GM23248 (cell line): ENCODE measurements at places on chromosomes 12 and 14. TPM values are rescaled to one million over a fixed set of nuclear protein-coding genes. Genes with fewer than 3 reads are reported as not detected.

- no peak overlapping the region for H3K4me3 ChIP-seq
- no peak for DNase-seq
- peaks cover 33% of the 10 kb centered on the region for H3K4me1 ChIP-seq
- no peaks in the 10 kb centered on the region for H3K36me3 ChIP-seq
These were observed 46.7 kb upstream of the EVL start for GRCh38 chr14:100018482-100018881.

DNA sequence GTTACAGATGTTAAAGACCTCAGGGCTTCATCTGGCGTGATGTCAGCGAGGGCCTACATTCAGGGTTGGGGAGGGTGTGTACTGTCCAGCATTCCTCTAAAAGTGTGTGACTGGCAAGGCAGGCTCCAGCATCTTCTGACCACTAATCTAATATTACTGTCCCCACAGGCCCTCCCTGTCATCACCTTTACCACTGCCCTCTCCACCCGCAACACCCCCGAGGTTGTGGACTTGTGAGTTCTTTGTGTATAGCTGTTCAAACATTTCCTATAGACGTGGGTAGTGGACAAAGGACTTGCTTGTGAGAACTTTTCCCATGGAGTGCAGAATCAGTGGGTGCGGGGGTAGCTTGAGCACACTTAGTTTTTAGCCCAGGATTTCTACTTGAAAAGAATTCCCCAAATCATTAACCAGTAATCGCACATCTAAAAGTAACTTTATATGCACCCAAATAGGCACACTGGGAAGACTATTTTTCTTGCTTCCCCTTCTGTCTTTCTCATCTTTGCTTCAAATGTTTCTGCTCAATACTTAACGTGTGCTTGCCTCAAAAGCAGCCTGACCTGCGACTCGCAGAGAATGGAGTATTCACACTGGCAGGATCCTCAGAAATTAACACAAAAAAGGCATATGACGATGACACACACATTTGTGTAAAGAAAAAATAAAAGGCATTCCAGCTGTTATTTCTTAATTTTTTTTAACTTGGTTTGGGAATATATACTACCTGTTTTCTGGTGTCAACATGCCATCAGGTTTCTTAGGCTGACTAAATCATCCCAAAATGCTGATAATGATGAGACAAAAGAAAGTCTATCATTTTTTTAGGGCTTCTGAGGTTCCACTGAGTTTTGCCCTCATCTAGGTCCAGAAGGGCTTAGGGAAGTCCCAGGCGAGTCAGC lies 158.4 kb upstream of the HIF1A start:
- no peaks in the 10 kb centered on the region for H3K36me3 ChIP-seq
- peak overlapping the region; percentile 22 for H3K4me3 ChIP-seq
- H3K27me3 ChIP-seq: no peaks in the 10 kb centered on the region
- H3K4me1 ChIP-seq: peaks cover 66% of the 10 kb centered on the region
- peak; percentile 43 for DNase-seq

ATP23 gene
- 8.0 and 14.8 TPM in 2 replicates for total RNA-seq

- H3K27ac ChIP-seq: no peak overlapping the region
- peak; percentile 40 for DNase-seq
- H3K36me3 ChIP-seq: no peaks in the 10 kb centered on the region
- no peaks in the 10 kb centered on the region for H3K27me3 ChIP-seq
- H3K4me1 ChIP-seq: peaks cover 13% of the 10 kb centered on the region
- H3K4me3 ChIP-seq: no peak overlapping the region
These were observed 6.7 kb downstream of the HOXC5 start for GRCh38 chr12:54039417-54040147.

CCDC92 gene
- total RNA-seq: 13.2 and 20.3 TPM in 2 replicates

DNA sequence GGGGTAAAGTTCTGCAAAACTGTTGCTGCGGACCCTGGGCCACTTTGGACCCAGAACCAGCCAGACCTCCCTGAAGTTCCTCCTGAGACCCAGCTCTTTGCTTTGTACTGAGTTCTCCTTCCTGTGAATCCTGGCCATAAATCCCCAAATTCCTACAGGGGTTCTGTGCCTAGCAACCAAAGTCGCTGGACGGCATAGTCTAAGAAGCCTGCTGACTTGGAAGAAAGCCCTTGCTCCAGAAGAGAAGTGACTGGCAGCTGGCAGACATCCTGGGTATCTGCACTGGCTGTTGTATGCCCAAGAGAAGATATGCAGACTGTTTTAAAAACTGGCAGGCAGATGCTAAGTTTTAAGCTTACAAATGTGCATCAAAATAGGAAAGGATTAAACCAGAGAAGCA lies 99.9 kb upstream of the SLC24A4 start:
- no peak overlapping the region for H3K27ac ChIP-seq
- H3K27me3 ChIP-seq: peaks cover 30% of the 10 kb centered on the region
- peaks cover 5% of the 10 kb centered on the region; the same call in 1 of the 2 replicates for H3K4me1 ChIP-seq
- DNase-seq: no peak

GRCh38 chr14:77965919-77966435 lies 166.1 kb downstream of the ADCK1 start:
- no peak overlapping the region for H3K27ac ChIP-seq
- H3K27me3 ChIP-seq: peaks cover 39% of the 10 kb centered on the region
- H3K4me1 ChIP-seq: no peaks in the 10 kb centered on the region
- peak; percentile 36 for DNase-seq
- H3K36me3 ChIP-seq: no peaks in the 10 kb centered on the region
